ENCODE measurements at places on chromosomes 5 and 9.

DNA sequence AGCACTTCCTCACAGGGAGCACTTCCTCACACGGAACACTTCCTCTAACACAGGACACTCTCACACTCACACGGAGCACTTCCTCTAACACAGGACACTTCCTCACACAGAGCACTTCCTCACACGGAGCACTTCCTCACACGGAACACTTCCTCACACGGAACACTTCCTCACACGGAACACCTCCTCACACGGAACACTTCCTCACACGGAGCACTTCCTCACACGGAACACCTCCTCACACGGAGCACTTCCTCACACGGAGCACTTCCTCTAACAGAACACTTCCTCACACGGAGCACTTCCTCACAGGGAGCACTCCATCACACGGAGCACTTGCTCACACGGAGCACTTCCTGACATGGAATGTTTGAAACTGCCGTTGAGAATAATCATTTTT is 13.4 kb downstream of the POMT1 start:
- no peak for DNase-seq

DNA sequence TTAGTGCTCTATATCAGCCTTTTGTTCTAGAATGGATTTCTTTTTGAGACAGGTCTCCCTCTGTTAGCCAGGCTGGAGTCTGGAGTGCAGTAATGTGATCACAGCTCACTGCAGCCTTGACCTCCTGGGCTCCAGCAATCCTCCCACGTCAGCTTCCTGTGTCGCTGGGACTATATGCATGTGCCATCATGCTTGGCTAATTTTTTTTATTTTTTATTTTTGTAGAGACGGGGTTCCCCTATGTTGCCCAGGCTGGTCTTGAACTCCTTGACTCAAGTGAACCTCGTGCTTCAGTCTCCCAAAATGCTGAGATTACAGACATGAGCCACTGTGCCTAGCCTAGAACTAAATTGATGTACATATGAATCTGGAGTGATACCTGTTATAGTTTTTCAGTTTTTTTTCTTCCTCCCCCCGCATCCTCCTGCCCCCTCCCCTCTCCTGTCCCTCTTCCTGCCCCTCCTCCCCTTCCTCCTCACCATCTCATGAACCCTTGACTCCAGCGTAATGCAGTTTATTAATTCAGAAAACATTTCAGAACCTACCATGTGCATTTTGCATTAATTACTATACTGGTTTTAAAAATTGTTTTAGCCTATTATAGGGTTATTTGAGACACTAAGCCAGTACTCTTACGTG is 37.4 kb upstream of the TNFAIP8 start:
- DNase-seq: peak; percentile 51

GRCh38 chr9:69933445-69933844 is 110.2 kb upstream of the MAMDC2 start:
- DNase-seq: no peak

- DNase-seq: no peak
These were observed 661.8 kb downstream of the SEMA5A start for GRCh38 chr5:8884029-8884428.

DNA sequence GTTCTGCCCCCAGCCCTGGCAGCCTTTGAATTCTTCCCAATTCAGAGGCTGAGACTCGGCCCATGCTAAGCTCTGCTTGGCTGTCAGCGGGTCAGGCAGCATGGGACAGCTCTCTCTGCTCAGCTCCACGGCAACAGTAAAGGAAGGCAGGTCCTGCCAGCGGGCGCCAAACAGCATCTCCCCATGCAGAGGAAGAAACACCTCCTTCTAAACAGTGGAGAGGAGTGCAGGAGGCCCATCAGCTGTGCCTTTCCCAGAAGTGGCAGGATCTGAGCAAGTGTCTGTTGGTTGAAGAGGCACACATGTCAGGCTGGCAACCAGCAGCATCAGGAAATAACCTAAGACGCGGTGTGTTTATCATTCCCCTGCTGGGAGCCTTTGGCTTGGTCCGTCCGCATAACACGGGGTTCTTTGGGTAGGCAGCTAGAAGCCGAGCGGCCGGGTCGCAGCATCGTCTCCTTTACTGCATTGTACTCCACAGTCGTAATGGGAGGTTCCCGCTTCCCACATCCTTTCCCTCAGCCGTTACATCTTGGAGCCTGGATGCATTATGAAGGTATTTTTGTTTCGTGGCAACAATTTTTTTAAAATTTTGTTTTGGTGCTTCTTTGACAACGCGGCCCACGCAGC is 42.7 kb upstream of the NCS1 start:
- DNase-seq: peak; percentile 56

GRCh38 chr5:68884883-68885282 is 208.9 kb upstream of the SLC30A5 start:
- no peak for DNase-seq

DNA sequence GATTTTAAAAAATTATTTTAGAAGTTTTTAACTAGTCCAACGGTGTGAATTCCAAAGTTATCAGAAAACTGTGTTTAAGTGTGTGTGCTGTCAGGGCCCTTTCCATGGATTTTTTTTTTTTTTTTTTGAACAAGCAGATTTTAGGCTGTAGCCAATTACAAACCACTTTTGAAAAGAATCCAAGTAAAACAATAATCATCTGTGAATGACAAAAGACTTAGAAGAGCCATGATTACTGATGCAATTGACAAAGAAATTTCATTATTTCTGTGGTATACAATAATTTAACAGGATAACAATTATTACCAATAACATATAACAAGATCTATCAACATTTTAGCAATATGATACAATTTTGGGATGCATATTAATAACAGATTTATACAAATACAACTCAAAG is 16.2 kb upstream of the PAIP1 start:
- no peak for DNase-seq

GRCh38 chr9:112037281-112038016 is 137.6 kb downstream of the SUSD1 start:
- peak; percentile 82 for DNase-seq

- DNase-seq: no peak
These were observed 51.0 kb downstream of the IRF1 start for GRCh38 chr5:132439521-132440089.

DNA sequence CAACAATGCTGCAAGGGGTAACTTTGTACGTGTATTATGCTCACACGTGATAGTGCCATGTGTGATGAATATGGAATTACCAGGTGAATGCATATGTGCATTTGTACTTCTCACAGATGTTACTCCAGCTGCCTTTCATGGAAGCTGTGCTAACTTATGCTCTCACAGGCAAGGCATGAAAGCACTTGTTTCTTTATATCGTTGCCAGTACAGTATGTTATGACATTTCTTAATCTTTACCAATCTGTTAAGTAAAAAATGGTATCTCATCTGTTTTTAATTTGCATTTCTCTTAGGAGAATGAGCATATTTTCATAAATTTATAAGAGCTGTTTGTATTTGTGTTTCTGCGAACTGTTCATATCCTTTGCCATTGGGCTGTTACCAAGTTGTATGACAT is 311.8 kb upstream of the DMRT1 start:
- DNase-seq: no peak

DNA sequence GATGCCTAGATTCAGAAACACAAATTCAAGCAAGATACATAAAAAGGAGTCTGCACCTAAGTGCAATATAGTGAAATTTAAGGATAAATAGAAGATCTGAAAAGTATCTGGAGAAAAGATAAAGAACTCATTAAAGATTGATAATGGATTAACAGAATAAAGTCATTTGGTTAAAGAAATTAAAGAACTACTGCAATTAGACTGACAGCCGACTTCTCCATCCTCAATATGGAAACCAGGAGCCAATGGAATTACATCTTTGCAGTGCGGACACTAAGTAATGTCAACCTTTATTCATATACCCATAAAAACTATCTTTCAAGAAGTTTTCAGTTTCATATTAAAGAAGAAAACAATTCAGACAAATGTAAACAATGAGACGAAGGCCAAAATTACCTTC is 81.0 kb downstream of the MRPL36 start:
- no peak for DNase-seq

DNA sequence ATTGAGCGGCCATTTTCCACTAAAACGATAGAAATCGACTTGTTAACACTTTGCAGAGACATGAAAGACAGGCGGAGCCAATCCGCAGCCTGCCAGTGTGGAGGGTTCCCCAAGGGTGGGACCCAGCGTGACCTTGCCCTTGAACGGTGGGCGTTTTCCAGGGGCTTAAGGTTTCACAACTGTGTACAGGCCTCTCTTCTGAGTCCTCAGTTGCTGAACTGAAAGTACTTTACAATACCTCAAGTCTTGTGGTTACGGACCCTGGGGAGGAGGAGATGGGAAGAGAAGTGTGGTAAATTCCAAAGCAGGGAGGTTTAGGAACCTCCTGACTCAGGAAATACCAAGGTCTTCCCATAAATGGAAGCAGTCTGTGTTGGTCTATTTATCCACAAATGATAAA is 68.2 kb upstream of the CKMT2 start:
- DNase-seq: no peak

DNA sequence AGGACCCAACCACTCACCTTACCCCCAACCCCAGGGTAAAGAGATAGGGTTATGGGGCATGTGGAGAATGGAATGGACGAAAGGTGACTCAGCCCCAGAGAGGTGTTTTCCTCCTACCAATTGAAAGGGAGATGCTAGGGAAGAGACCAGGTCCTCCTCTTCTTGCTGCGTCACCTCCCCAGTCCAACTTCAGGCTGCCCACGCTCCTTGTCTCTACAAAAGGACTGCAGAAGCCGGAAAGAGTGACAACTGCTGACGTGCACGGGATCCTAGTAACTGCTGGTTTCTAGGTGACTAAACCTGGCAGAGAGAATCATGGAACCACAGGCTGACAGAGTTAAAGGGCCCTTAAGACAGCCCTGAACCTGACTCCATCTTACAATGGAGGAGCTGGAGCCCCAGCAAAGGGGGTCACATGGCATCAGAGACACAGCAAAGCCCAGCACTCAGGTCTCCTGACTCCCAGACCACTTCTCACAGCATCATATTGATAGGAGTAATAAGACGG is 2.2 kb downstream of the GPX3 start:
- DNase-seq: peak; percentile 41

DNA sequence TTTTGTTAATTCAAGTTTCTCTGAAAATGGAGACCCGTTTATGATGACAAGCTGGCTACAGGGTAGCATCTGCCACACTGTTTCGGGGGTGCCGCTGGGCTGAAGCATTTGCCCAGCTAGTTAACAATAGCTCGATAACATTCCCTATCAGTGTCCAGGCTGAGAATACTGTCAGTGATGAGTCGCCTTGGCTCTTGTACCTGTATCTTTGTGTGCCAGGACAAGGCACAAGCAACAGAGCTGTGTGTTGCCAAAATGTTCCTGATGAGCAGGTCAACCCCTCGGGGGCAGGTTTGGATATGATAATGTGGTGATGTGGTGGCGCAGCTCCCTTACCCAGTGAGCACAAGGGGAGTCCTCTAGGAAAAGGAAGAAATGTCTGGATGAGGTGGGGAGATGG is 7.0 kb downstream of the TGFBI start:
- no peak for DNase-seq

GRCh38 chr5:66169534-66169933 is 25.4 kb downstream of the SREK1 start:
- DNase-seq: no peak

GRCh38 chr9:127452691-127453090 is 1.4 kb downstream of the LRSAM1 start:
- no peak for DNase-seq

DNA sequence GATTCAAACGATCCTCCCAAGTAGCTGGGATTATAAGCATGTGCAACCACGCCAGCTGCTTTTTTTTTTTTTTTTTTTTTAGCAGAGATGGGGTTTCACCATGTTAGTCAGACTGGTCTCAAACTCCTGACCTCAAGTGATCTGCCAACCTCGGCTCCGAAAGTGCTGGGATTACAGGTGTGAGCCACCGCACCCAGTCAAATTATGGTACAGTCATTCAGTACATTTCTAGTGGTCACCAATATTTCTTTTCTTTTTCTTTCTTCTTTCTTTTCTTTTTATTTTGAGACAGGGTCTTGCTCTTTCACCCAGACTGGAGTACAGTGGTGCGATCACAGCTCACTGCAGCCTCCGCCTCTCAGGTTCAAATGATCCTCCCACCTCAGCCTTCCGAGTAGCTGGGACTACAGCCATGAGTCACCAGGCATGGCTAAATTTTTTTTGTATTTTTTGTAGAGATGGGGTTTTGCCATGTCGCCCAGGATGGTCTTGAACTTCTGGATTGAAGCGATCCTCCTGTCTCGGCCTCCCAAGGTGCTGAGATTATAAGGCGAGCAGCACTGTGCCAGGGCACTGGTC is 25.4 kb upstream of the DCP2 start:
- DNase-seq: peak; percentile 67

DNA sequence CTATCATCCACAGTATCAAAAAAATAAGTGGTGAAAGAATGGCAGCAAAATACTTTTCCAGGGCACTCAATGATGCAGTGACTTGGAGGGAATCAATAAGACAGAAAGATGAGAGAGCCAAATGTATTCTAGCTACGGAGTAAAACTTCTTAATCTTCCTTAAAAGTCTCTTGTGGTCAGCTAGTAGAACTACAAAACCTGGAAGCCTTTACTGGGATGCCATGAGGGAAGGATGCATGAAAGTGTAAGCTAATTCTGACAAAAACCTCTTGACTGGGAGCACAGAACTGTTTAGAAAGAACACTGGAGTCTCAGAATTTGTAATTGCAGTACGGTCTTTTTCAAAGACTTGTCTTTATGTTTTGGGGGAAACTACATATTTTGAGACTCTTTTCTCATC is 432.8 kb upstream of the PTPRD start:
- no peak for DNase-seq

DNA sequence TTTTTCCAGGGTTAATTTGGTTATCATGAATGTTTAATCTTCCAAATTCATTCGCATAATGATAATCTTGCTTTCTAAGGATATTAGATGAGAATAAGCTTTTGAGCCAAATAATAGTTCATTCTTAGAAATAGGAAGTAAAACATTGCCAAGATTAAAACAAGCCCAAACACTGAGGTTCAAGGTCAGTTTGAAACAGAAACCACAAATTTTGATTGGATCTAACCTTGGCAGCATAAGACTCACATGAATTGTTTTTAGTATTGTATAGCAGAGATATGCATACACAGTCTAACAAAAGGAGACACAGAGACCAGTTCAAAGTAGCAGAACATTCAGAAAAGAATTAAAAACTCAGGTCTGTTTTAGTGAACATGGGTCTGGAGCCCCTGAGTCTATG is 43.4 kb upstream of the VCAN start:
- DNase-seq: no peak

DNA sequence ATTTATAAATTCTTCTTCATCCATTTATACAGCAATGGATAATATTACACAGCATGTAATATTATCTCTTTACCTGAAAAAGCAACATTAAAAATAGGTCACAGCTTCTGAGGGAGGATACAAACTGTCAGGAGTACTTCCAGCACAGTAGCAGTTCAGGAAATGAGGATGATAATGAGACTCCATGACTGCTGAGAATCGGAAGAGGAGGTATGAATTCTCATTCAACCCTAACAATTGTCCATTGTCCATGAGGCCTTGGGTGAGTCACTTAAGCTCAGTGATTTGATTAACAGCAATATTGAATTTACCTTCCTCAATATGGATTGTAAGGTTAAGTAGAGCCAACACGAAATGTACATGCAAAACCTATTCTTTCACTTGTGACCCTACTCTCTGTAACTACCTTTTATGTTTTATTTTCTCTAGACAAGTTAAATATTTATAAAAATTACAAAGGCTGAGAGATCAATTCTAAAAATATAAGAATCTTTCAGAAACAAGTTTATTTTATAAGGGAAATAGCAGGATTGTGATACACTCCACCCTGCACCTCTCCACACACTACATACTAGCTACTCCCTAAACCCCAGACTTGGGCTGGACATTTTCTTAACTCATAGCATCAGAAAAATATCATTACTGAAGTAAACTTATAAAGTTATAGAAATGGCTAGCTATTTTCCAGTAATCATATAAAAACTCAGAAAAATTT is 159.1 kb upstream of the ACOT12 start:
- no peak for DNase-seq
